Natural killer cell treated with Interleukin-12 subunit alpha and Interleukin-12 subunit beta and Interleukin-15 and Interleukin-18, amount 100 ng/mL, for 72 hours (primary cell): ENCODE measurements at places on chromosomes 4 and X. TPM values are rescaled to one million over a fixed set of nuclear protein-coding genes. Genes with fewer than 3 reads are reported as not detected.

KCTD8 gene
- not detected for total RNA-seq

APEX2 gene
- total RNA-seq, result 34.1 TPM

DMD gene
- total RNA-seq, result 3.4 TPM

GYG2 gene
- not detected for total RNA-seq

ANXA5 gene
- 77.9 TPM for total RNA-seq

MTMR8 gene
- total RNA-seq, result 6.8 TPM

RAB40AL gene
- 1.3 TPM for total RNA-seq

STBD1 gene
- total RNA-seq, result 3.9 TPM

PCYT1B gene
- total RNA-seq, result not detected

PDLIM3 gene
- not detected for total RNA-seq

MEPE gene
- not detected for total RNA-seq

CLDN22 gene
- not detected for total RNA-seq

KLF3 gene
- 68.9 TPM for total RNA-seq

KDM5C gene
- total RNA-seq, result 197 TPM

STATH gene
- not detected for total RNA-seq

PABPC4L gene
- not detected for total RNA-seq

TMPRSS11D gene
- not detected for total RNA-seq

ZNF711 gene
- total RNA-seq, result 0.26 TPM

OPRPN gene
- total RNA-seq, result not detected

OTC gene
- not detected for total RNA-seq

ENPEP gene
- total RNA-seq, result 0.28 TPM

CCDC158 gene
- not detected for total RNA-seq
